Omental fat pad (tissue), 4 donors: ENCODE measurements at places on chromosomes 11 and 22. TPM values are rescaled to one million over a fixed set of nuclear protein-coding genes. Genes with fewer than 3 reads are reported as not detected.
A peak's percentile ranks its signal among the peaks of the same experiment; 100 is the strongest.

KRTAP5-10 gene
- not detected for total RNA-seq

KRTAP5-2 gene
- not detected for total RNA-seq

MRPL16 gene
- 40.2 TPM for total RNA-seq

KRTAP5-1 gene
- not detected for total RNA-seq

WNT11 gene
- total RNA-seq = 20.4 TPM

DAGLA gene
- total RNA-seq = 4.6 TPM

FLRT1 gene
- total RNA-seq = not detected

GRCh38 chr11:27414644-27415043, 51.6 kb upstream of the CCDC34 start:
- DNase-seq = no peak

GRCh38 chr11:104155375-104155774, 8.6 kb downstream of the PDGFD start:
- no peak for DNase-seq

DNA sequence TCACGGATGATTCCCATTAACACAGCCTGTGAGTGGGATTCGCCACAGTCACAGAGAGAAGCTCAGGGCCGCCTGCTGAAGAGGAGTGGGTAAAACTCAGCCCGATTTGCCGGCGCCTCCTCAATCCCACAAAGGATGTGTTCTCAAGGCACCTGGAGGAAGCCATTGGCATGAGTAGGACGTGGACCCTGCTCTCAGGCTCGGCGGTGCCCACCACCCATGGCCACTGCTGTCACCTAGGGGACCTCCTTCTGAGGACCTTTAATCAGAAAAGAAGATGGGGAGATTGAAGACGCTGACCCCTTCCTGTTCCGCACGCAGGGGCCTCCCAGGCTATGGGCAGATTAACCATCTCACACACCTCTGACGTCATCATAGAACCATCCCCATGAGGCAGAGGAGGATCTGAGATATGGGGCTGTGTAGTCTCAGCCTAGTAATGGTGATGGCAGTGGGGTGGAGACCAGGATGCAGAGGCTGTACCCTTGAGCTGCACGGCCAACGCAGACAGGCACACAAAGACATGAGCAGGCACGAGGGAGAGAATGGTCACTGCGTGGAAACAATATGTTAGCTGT, 571.8 kb downstream of the BRD1 start:
- no peak for DNase-seq

DNA sequence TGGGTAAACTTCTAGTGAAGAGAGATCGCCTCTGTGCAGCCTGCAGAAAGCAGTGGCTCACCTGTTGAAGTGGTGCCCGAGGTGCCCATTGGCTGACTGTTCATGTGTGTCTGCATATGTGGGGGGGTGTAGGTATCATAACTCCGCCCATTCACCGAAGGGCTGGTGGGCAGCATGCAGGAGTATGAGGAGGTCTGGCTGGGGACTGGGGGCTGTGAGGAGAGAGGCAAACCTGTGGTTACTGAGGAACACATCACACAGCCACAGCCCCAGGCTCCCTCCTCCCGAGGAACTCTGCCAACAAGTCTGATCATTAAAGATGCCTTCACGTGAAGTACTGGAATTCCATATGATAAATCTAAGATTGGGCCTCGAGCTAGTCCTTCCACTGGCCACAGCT, 20.5 kb downstream of the PAX6 start:
- no peak for DNase-seq

- no peak for DNase-seq
Observed at GRCh38 chr11:41400819-41401382, 58.6 kb downstream of the LRRC4C start.

GRCh38 chr11:46489656-46490560, 98.3 kb upstream of the CHRM4 start:
- no peak for DNase-seq

DNA sequence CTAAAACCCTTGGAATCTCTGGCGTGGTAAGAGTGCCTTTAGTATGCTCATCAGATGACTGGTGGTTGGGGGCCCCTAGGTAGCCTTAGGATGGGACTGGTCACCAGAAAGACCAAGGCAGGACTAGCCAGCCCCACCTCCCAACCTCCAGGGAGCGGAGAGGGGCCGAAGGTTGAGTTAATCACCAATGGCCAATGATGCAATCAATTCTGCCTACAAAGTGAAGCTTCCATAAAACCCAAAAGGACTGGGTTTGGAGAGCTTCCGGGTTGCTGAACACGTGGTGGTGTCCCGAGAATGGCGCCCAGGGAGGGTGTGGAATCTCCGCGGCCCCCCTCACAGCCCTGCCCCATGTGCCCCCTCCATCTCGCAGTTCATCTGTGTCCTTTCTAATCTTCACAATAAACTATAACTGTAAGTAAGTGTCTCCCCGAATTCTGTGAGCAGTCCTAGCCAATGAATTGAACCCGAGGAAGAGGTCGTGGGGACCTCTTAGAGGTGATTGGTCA, 66.4 kb upstream of the SLC22A12 start:
- DNase-seq = peak; percentile 20

DNA sequence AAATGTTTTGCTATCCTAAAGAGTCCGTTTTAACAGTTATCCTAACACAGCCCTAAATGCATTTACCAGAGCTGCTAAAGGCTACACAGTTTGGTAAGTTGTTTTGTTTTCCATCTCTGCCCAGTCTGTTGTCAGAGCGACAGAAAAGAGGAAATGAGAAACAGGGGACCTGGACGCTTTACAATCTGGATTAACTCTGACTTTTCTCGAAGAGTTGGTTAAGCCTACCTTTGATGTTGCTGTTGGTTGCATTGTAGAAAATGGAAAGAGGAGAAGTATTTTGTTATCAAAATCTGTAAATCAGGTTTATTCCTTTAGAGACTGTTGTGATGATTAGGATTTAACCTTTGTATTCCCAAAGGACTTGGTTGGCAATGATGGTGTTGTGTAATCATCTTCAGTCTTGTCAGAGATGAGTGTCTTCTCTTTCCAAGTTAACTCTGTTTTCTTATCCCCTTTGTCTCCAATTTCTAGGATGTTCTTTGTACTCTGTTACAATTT, 481 bp downstream of the ANGPTL5 start:
- no peak for DNase-seq

GRCh38 chr11:34972892-34973291, 56.5 kb downstream of the PDHX start:
- no peak for DNase-seq

GRCh38 chr22:44325718-44326490, 13.2 kb upstream of the SHISAL1 start:
- no peak for DNase-seq

DNA sequence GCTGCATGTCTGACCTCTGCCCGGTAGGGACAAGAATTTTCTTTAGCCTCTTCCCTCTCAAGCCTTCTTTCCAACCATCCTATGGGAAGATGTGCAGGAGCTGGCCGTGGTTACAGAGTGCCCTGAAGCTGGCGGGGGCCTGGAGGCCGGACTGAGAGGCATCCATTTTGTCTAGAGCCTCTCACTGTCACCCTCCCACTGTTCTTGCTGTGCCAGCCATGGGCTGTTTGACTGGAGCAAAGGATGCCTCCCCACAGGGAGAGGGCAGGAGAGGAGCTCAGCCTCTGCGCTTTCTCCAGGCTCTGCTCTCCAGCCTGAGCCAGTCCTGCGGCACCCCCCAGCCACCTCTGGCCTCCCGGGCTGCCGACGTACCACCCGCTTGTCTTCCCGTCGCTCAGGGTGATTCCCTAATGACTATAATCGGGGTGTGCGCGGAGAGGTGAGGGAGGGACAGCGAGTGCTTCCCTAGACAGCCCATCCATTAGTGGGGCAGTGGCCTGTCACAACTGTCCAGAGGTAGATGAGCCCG, 123.8 kb downstream of the NECTIN1 start:
- DNase-seq = no peak

DNA sequence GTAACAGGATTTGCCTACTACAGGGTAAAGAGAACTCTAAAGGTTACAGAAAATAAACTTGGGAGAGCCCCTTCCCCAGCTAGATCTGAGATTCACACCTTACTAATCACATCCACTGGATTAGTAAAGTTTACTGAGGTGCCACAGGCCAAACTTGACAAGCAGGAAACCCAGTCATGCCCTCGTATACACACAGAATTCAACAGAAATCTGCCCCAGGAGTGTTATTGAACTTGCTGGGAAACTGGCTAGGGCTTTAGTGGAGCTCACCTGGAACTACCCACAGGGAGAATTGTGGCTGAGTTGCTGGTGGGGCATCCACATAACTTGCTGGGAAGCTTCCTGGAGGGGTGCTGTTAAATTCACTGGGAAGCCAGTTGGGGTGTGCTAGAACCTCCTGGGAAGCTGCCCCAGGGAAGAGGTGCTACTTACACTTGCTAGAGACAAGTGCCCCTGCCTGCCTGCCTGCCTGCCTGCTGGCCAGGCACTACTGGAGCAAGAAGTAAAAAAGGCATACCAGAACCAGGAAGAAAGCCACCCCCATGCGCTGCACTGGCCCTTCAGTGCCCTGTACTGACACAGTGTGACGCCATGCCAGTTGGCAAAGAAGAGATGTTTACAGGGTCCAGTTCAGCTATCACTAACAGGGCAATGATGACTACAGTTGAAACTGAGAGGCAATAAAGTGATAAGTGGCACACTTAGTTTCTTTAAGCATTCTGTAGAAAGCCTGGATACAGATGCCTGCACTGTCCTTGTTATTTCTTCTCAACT, 106.5 kb downstream of the ALX4 start:
- no peak for DNase-seq
